Left renal cortex interstitium (tissue), 4 donors: ENCODE measurements at places on chromosomes 11 and 22. TPM values are rescaled to one million over a fixed set of nuclear protein-coding genes. Genes with fewer than 3 reads are reported as not detected.

GRCh38 chr11:20056109-20056949 is 103.9 kb downstream of the DBX1 start:
- no peak for DNase-seq

DNA sequence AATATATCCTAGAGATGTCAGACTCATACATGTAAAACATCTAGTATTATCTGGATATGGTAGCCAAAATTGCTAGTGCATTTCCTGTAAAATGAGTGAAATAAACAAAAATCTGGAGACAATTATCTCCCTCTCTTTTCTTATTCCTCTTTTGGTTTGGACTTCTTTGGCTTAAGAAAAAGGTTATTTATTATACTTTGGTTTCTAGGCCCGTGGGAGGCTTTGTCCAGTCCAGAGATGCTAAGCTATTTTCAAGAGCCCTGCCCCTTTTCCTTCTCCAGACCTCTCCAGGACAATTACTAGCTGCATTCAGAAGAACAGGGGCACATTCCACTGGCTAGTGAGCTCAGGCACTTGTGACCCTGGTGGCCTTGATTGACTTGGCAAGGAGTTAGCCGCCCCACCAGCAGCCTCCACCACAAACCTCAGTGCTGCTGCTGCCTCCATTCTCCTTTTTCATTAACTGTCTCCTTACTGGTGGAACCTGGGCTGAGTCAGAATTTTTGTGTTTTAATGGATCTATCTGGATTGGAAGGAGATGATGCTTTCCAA is 747.3 kb upstream of the TENM4 start:
- DNase-seq = no peak

GRCh38 chr11:134333946-134334345 is 2.2 kb downstream of the GLB1L2 start:
- no peak for DNase-seq

- no peak for DNase-seq
These were observed 6.5 kb downstream of the KREMEN1 start for GRCh38 chr22:29079218-29079901.

DNA sequence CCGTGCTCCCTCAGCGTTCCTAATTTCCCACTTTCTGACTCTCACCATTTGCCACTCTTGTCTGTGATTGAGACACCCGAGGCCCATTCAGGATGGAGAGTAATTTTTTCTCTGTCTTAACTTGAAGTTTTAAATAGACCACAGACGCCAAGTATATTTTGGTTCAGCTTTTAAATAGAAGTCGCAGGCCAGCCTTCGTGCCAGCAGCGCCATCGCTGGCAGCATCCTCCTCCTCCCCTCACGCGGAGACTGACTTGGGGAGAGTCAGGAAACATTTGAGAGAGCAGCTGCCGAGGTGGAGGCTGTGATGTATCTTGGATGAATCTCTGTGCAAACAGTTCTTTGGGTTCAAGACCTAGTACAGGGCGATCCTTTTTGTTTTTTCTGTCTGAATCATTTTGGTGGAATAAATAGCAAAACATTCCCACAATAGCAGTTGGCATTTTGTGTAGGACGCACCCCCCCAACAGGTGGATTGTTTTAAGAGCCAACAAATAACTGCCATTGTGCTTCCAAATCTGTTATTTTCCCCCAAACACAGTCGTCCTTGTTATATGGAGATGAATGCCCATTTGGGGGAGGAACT is 889 bp upstream of the DMC1 start:
- no peak for DNase-seq

VWCE gene
- 1.8 TPM for polyA plus RNA-seq
